Daoy (cell line): ENCODE measurements at places on chromosomes 2 and 18. TPM values are rescaled to one million over a fixed set of nuclear protein-coding genes. Genes with fewer than 3 reads are reported as not detected.

GRCh38 chr18:28541276-28541930 lies 364.5 kb upstream of the CDH2 start:
- no peak for DNase-seq

DNA sequence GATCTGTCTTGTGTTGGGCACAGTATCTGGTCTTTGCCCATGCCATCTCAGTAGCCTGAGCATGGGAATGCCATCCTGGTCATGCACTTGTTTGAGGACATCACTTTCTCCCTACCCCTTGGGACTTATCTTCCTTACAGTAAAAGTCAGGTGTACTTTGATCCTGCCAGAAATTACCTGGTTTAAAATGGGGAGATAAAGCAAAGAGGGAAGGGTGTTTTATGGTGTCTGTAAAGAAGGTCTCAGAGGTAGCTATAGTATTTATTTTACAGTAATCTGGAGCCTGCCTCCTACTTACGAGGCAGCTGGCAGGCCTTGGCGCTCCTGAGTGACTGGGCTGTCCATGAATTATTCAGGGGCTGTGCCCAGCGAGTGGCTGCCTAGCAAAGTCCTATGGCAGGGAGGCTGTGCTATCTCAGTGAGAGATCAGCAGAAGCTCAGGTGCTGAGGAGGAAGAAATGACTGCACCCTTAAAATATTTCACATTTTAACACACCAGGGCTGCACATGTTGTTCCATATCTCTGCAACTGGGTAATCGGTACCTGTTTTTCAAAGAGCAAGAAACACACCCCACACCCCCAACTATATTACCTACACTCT lies 93.9 kb downstream of the SPTBN1 start:
- no peak for DNase-seq

DNA sequence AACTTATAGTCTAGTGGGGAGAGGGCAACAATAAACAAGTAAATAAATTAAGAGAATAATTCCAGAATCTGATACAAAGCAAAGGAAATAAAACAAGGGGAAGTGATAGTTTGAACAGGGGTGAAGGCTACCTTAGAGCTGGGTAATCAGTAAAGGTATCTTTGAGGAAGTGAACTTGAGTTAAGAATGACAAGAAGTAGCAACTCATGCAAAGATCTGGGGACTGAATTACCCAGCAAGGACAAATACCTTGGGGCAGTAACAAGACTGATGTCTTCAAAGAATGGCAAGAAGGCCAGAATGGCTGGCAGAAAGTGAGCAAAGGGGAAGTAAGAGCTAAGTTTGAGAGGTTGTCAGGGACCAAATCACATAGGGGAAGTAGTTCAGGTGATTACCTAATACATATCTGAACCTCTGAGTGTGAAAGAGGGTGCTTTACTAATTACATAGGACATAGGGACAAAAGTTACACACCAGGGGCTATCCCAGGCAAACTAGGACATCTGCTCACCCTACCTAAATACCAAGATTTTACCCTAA lies 244.6 kb upstream of the HNRNPA3 start:
- no peak for DNase-seq

- peak; percentile 48 for DNase-seq
Observed at GRCh38 chr2:230068651-230069055, at the start of gene SLC16A14. TSS of gene SLC16A14 (minus strand) at chr2:230068924. CDS start at chr2:230059352, 9,572 bp downstream.

GRCh38 chr2:24658531-24659202 lies 134.5 kb downstream of the PTRHD1 start:
- no peak for DNase-seq

DNA sequence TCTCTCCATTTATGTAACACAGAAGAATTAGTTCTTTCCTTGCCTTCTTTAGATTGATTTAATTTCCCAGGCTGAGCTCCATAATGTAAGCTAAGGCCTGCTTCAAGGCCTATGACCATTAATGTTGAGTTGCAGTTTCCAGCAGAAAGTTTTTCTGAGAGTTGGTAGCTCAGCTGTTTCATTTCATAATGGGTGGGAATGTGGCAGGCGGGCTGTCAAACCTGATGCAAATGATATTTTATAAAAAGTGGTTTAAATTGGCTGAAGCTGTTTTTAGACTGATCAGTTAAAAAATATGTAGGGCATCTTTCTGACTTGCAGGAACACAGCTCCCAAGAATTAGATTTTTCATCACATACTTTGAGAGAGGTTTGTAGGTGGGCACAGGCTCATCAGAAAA lies 40.4 kb upstream of the FSHR start:
- DNase-seq = no peak

DNA sequence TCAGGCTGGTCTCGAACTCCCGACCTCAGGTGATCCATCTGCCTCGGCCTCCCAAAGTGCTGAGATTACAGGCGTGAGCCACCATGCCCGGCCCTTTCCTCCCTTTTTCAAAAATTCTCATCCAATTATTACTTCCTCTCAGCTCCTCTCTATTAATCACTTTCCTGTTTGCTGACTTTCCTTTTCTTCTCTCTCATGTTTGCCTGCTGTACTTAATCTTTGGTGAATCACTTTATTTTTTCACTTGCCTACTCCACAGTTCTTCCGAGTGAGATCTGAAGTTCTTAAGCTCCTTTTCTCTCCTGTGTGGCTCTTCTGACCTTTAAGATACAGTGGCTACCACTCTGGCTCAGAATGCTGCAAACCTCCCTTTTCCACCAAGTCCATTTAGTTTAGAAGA lies 126.3 kb upstream of the SERTAD2 start:
- no peak for DNase-seq

DNA sequence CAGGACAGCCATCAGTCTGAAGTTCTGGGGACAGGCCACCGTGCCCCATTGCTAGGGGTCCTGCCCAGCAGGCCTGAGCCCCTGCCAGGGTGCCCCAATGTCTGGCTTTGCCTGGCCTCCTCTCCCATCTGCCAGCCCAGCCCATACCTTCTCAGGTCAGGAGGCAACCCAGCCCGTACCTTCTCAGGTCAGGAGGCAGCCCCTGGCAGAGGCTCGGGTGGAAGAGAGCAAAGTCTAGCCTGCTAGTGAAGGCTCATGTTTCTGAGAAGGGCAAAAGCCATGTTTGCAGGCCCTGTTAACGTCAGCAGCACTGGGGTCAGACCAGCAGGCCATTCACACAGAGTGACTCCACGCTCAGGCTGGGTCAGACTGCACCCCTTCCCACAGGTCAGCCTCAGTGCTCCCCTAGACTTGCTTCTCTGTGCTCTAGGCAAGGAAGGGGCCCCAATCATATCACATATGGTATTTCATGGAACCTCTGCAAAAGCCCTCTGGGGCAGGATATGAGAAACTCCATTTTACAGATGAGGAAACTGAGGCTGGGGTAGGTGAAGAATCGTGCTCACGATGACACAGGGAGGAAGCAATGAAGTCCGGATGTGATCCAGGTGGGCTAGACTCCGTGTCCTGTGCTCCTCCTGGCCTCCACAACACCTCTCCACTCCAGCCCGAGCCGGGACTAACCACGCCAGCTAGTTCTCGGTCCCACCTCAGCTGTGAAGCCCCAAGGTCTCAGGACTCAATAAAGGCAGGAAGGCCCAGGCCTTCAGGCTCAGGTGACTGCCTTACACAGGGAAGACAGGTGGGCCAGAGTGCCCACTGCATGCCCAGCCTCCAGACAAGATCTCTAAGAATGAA lies 9.5 kb downstream of the SDC1 start:
- no peak for DNase-seq

DNA sequence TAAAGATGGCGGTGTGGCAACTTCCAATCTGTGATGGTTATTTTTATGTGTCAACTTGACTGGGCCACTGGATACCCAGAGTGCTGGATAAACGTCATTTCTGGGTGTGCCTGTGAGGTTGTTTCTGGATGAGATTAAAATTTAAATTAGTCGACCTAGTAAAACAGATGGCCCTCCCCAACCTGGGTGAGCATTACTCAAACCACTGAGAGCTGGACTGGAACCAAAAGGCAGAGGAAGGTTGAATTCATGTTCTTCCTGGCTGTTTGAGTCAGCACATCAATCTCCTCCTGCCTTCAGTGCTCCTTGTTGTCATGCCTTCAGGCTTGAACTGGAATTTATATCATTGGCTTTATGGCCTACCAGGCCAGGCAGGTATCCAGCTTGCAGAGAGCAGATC lies 190.8 kb upstream of the RGPD4 start:
- peak; percentile 48 for DNase-seq

- DNase-seq = no peak
Observed at GRCh38 chr2:236998758-236999157, 86.9 kb upstream of the COPS8 start.

DNA sequence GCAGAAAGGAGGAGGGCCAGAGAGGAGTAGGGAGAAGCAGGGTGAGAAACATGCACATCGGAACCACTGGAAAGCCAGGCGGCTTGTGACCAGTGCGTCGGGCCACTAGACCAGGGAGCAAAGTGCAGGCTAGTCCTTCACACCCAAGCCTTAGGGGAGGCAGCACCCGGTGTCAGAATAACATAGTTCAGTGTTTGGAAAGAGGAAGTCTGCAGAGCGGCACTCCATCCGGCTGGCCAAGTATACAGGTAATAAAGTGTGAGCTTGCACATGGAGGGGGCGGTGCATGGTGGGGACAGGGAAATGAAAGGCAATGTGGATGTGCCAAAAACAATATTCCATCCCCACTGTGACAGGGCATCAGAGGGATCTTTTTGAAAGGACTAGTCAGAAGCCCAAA lies 69.7 kb downstream of the ZNF521 start:
- no peak for DNase-seq

DNA sequence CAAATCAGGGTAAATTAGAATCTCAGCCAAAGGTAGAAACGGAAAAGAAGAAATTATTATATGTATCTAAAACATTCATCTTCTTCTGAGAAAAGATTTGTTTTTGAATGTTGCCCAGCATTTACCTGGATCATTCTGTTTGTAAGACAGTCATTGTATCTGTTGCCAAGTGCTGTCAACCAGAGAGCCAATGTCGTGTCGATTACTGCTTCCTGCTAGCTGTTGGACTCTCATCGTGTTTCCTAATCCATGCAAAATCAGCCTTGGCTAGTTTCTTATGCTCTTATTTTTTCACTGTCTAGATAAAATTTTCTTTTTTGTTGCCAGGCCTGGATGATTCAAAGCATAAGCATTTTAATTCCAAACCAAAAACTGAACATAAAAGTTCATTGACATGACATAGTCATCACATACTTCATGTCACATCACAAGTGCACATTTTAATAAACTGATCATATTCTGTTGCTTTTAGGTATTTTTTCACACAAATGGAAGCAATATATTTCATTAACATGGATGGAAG lies 202.3 kb downstream of the KCNH7 start:
- no peak for DNase-seq

DNA sequence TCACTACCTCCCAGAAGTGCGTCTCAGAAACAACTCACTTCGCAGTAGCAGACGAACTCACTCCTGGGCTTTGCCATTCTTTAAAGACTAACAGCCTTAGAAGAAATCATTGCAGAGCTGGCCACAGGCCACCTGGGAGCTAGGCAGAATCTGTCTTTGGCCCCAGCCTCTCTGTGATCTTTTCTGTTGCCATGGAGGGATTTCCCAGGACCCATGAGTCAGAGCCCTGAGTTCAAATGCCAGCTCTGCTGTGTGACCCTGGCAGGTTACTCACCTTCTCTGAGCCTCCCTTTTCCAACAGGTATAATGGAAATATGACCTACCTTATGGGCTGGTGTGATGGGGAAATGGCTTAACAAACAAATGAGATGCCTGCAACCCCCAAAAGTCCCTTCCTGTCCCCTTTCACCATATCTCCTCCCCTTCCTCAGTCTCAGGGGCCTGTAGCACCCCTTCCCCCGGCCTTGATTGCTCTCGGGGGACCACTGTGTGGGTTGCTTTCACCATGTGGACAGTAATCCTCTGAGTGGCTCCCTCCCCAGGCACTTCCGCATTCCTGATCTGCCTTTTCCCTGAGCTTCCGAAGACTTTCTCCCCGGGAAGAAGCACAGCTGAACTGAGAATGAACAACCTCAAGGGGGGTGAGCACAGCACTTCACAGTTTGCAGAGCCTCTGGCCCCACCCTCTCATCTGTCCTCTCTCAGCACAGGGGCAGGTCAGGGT lies 34.0 kb upstream of the SLC66A3 start:
- no peak for DNase-seq

- no peak for DNase-seq
Observed at GRCh38 chr2:240251848-240252190, 111.4 kb upstream of the OTOS start.

CYRIA gene
- total RNA-seq = 0.48 and 0.80 TPM in 2 replicates

IL36B gene
- not detected in 2 replicates for total RNA-seq

LRP1B gene
- not detected in 2 replicates for total RNA-seq
